ENCODE measurements at places on chromosomes 4 and X.

GRCh38 chrX:46882266-46882665 is 30.0 kb upstream of the JADE3 start:
- DNase-seq, result no peak

- no peak for DNase-seq
Measured at GRCh38 chr4:73127839-73128453, 58.4 kb upstream of the COX18 start.

DNA sequence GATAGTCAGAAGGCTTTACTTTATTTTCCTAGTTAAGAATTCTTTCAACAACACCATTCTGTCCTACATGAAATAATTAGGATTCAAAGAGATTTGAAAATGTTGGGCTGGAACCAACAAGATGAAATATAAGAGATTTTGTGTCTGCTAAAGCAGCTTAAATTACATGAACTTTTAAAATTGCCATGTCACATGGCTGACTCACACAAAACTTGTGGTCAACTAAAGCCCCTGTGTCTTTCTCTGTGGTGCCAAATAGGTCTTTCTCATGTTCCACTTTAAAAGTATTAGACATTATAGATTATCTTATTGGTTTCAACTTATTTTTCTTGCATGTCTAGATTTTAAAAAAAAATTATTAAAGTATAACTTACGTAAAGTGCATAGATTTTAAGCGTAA is 60.8 kb upstream of the FHL1 start:
- DNase-seq, result no peak

DNA sequence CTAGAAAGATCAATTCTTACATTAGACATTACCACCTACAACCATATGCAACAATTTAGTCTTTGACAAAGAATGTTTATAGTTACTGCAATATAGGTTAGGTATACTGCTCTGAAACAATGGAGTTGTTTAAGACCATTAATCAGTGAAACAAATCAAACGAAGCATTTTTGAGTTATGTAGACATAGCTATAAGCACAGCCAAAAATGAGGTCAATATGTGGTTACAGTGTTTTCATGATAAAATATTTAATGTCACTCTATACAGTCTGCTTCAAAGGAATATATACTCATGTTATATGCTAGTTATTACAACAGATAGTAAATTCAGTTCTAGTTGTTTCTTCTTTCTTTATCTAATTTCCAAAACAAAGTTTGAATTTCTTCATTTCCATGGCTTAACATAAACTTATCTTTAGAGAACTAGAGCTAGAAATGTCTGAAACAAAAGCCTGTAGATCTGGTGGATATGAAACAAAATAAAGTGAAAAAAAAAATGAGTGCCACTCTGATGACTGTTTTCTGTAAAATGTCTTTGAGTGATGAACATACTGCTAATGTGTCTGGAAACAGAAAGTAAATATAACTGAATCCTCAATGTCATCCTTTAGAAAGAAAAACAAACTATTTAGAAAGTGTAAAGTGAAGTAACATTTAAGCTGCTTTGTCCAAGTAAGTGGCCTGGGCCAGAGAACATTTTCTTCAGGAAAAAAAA is 809.0 kb downstream of the FAT4 start:
- DNase-seq, result no peak

All from renal cortex interstitium (tissue), 15 donors.